GM23248 (cell line): ENCODE measurements at places on chromosomes 4 and X. TPM values are rescaled to one million over a fixed set of nuclear protein-coding genes. Genes with fewer than 3 reads are reported as not detected.

DNA sequence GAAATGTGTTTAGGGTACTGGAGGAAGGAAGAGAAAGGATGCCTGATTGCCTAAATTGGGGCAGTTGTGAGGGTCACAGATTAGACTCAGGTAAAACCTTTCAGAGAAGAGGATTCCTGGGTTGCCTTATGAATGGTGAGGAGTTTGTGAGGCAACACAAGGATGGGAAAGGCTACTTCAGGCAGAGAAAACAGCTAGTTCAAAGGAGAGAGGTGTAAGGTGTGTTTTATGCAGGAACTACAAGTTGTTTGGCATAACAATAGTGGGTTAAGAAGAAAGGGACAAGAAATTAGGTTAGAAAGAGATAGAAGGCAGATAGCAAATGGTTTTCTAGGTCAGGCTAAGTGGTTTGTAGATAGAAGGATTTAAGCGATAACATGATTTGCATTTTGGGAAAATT lies 75.1 kb upstream of the PGRMC2 start:
- DNase-seq: no peak

DNA sequence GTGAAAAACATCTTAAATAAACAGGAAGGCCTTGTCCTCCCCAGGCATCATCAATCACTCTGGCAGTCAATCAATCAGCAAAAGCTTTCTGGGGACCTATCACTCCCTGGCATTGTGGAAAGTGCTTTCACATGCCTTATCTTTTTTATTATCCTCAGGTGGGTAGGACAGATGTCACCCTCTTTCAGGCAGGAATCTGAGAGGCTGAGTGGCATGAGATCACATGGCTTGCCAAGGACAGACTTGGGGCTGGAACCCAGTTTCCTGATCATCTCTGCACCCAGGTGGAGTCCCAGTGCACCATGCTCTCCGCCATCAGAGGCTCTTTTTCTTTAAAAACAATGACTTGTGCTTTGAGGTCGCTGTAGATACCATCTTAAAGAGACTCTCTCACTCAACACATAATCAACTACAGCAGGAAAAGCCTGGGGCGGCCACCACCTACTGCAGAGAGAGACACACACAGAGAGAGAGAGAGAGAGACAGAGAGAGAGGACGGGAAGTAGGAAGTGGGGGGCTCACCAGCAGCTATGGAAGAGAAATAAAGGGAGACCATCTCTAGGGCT lies 282.7 kb downstream of the PTTG2 start:
- no peak for DNase-seq

DNA sequence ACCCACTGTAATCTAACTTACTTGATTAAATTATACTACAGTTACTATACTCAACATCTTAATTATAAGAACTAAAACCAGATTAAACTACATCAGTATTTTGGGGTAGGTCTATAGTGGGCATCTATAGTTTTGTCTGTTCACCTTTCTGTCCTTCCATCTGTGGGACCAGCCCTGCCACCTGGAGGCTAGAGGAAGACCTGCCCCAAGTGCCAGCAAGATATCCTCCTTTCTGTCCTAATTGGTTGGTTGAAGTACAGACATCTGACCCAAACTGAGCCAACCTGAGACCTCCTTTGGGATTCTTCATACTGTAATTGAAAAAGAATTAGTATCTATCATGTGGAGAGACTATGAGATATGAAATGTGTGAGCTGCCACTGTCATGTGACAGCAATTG lies 172.2 kb upstream of the TLL1 start:
- DNase-seq: no peak

PAGE4 gene
- total RNA-seq: not detected in 2 replicates

- DNase-seq: peak; percentile 91
Observed at GRCh38 chr4:4919927-4920326, 60.5 kb downstream of the MSX1 start.

DNA sequence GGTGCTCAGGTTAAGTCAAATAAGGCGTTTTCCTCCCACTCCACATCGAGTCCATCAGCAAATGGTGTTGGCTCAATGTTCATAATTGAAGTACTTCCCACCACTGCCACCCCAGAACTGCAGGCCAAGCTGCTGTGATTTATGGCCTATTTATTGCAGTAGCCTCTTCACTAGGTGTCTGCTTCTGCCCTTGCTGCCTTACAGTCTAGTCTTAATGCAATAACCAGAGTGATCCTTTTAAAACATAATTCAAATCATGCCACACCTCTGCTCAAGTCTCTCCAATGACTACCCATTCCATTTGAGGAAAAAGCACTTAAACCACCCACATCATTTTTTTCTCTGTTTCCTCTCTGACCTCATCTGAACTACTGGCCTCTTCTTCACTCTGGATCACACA lies 220.3 kb downstream of the KCNIP4 start:
- DNase-seq: peak; percentile 17

FAM149A gene
- 0.13 and 3.4 TPM in 2 replicates for total RNA-seq

DNA sequence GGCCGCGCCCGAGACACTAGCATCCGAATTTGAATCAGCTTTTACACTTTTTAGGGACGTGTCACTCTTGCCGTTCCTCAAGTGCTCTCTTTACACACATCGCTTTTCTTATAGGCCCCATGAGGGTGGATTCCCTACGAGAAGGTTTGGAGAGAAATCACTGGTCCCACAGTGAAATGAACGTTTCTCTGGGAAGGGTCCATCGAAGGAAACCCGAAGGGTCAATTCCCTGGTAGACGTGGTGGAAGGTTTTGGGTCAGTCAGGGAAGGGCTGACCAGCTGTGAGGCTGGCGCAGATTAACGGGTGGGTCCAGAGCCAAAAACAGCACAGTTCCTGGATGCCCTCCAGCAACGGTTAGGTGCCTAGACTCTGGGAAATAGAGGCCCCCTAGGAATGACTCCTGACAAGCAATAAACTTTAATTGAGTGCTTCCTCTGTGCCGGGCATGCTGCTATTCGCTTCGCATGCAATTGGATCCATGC lies 35.9 kb downstream of the ETDC start:
- DNase-seq: peak; percentile 61

- peak; percentile 70 for DNase-seq
Observed at GRCh38 chr4:158282252-158282651, 72.0 kb downstream of the TMEM144 start.

GRCh38 chr4:6322761-6323566 lies 53.3 kb downstream of the WFS1 start:
- no peak for DNase-seq

TLR2 gene
- not detected in 2 replicates for total RNA-seq
